Stimulated activated CD8-positive, alpha-beta memory T cell treated with anti-CD3 and anti-CD28 coated beads, Interleukin-4, amount 100 ng/mL, for 1 hour (primary cell): ENCODE measurements at places on chromosomes 13 and 19.

- DNase-seq = no peak
Observed at GRCh38 chr13:40026174-40026585, 370.7 kb downstream of the COG6 start.

DNA sequence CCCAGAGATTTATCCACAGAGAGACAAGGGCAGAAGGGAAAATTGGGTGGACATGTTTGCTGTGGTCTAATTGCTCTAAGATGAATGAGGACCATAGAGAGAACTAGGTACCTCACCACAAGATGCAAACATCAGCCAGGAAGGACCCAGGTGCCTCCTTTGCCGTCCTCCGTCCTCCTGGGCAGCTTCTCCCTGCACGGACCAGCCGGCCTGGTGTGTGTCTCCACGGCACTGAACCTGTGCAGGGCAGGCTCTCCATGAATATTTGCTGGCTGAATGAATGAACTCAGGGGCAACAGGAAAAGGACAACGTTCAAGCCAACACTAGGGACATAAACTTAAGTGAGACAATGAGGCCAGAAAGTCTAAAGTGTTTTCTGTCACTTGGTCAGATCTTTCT, 143.9 kb downstream of the ZNF536 start:
- no peak for DNase-seq

GRCh38 chr13:45654633-45655349, 39.3 kb upstream of the ERICH6B start:
- DNase-seq = no peak

GRCh38 chr13:104532132-104532531, 1465.9 kb upstream of the SLC10A2 start:
- no peak for DNase-seq

DNA sequence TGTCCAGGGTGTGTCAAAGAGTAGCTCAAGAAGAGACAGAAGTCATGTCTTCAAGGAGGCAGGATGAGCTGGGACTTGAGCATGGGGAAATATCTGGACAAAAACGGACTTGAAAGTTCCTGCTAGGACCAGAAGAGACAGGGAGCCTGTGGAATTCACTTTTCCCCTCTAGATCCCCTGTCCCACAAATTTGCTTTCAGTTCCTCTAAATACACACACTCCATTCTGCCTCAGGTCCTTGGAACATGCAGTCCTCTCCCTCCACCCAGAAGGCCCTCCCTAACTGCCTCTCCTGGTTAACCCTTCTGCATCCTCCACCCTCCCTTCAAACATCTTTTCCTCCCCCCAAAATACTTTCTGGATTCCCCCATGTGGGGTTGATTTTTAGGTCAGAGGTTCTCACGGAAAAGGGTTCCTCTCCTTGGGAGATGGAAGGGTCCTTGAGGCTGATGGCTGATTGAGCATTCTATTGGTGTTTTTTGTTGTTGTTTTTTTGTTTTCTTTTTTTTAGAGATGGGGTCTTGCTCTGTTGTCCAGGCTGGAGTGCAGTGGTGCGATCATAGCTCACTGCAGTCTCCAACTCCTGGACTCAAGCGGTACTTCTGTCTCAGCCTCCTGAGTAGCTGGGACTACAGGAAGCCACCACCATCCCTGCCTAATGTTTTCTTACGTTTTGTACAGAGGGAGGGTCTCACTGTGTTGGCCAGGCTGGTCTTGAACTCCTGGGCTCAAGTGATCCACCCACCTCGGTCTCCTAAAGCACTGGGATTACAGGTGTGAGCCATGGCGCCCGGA, 6.9 kb upstream of the RETN start:
- no peak for DNase-seq

- DNase-seq = no peak
Observed at GRCh38 chr13:26401069-26401468, 147.1 kb downstream of the CDK8 start.

DNA sequence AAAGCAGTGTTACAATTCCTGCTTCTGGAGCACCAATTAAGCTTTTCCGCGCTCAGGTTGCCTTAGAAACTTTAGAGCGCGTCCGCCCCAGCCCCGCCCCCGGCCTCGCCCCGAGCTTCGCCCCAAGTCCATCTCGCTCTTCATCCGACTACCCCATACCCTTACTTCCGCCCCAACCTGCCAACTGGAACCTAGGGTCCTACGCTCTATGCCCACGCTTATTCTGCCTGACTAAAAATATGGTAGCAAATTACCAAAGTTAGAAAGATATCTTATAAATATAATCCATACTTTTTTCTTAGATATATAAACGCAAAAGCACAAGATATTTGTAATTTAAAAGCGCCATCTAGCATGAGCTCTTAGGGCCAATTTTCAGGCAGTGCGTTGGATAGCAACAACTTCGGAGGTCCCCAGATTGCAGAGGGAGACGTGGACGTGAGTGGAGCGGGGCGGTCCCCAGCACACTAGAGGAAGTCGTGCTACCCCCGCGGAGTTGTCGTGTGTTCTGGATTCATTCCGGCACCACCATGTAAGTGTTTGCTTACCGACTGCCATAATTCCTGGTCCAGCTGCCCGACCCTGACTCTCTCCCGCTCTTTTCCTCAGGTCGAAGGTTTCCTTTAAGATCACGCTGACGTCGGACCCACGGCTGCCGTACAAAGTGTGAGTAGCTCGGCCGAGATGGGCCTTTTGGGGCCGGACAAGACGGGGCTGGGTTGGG, at the start of gene UFM1:
Gene UFM1 (plus strand): TSS at position 462 of the 724 bp plus-strand sequence. CDS start 69 bp downstream, at position 531.
- peak; percentile 77 for DNase-seq

- no peak for DNase-seq
Observed at GRCh38 chr19:508204-509150, 1.2 kb downstream of the TPGS1 start.

DNA sequence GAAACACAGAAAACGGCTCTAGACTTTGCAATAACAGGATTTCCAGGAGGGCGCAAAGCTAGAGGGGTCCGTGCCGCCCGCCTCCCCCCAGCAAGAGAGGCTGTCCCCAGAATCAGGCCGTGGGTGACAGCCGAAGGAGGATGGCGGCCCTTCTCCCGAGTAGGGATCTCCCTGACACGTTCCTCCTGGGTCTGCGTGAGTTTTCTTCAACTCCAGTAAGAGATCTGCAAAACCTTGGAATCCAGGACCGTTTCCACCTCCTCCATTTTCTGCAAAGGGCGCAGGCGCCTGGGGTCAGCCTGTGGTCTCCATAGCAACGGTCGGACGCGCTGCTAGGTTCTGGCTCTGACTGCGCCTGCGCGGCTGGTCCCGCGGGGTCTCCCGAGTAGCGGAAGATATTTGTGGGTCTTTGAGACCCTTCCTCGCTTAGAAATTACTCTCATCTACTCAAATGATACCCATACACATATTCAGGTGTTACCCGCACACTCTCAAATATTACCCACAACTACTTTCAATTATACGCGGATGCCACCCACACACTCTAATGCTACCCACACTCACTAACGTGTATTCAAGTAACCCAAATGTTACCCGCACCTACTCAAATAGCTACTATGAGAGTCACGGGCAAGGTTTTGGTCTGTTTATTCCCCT, 2.1 kb downstream of the PNMA8C start:
- no peak for DNase-seq

DNA sequence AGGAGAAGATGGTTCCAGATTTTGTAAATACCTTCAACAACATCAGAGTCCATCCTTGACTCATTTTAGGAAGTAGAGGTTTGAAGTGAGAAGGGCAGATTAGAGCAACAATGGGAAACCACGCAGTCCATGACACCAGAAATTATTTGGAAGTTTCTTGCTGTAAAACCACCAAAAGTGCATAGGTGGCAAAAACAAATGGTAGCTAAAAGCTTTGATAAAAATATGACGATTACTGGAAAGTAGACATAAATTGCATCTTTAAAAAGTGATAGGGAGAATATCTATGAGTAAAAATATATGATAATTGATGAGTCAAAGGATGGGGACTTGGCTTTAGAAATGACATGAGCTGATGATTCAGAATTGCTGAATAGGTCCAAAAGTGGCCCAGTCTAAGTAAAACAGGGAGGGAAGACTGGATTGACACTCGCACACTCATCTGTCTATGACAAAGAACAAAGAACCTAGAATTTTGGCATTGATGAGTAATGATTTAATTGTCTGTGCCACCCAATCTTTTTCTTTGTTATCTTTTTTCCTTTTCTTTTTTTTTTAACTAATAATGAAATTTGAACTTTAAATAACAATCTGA, 472.2 kb downstream of the MYO16 start:
- DNase-seq = no peak

- no peak for DNase-seq
Observed at GRCh38 chr19:44848036-44848811, 2.1 kb downstream of the NECTIN2 start.

GRCh38 chr13:32905864-32906180, 110.4 kb upstream of the KL start:
- DNase-seq = no peak

- DNase-seq = no peak
Observed at GRCh38 chr19:41705393-41706174, 2.8 kb upstream of the CEACAM5 start.

DNA sequence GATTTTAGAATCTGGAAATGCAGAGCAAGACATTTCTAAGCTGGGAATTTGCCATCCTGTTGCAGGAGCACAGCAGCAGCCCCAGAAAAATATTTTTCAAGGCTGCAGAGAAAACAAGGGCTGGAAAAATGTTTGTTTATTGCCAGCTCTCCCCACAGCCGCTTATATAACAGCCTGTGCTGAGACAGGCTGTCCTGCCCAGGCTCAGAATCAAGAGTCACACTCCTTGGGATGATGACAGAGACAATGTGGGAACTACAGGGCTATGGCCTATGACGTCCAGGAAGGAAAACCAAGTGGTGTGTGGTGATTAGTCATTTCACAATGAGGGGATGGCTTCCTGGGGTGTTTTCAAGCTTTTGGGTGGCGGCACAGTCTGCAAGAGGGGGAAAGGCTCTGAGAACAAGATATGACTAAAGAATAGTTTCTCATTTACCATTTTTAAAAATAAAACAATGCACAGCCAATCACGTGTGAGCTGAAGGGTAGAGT, 136.3 kb upstream of the SERP2 start:
- DNase-seq = no peak

- no peak for DNase-seq
Observed at GRCh38 chr13:103003631-103004030, 62.6 kb downstream of the SLC10A2 start.

GRCh38 chr13:102141625-102142472, 260.0 kb downstream of the FGF14 start:
- no peak for DNase-seq

GRCh38 chr19:13538601-13539253, 32.4 kb upstream of the CACNA1A start:
- no peak for DNase-seq

DNA sequence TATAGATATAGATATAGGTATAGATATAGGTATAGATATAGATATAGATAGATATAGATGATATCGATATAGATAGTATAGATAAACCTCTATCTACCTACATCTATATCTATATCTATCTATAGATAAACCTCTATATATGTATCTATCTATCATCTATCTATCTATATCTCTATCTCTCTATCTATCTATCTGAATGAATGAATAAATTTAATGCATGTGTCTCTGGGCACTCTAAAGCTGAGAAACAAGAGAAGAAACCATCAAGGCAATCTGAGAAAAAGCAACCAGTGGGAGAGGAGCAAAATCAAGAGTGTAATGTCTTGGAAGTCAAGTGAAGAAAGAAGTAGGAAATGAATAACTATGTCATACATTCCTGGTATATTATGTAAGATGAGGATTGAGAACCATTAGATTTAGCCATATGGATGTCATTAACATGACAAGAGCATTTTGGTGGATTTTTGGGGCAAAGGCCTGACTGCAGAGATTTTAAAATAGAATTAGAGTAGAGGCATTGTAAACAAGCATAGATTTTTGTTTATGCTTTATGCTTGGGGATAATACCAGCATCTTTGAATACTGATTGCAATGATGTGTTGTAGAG, 1262.7 kb upstream of the MIR17HG start:
- DNase-seq = no peak

DNA sequence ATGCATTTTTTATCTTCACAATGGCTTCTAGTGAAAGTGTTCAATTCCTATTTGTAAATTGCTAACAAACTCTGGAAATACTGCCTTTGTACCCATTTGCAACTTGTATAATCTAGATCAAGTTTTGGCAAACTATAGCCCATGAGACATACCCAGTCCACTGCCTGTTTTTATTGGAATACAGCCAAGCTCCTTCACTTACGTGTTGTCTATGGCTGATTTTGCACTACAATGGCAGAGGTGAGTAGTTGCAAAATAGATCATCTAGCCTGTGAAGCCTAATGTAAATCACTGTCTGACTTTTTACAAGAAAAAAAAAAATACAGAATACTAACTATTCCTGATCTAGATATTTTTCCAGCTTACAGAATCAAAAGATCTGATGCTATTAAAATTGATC, 37.1 kb downstream of the DZIP1 start:
- no peak for DNase-seq

- DNase-seq = no peak
Observed at GRCh38 chr13:59099182-59099974, 1064.3 kb downstream of the DIAPH3 start.

- DNase-seq = no peak
Observed at GRCh38 chr13:39563470-39563735, 39.6 kb downstream of the LHFPL6 start.

- no peak for DNase-seq
Observed at GRCh38 chr19:44308011-44308410, 3.2 kb upstream of the ZNF235 start.

- DNase-seq = no peak
Observed at GRCh38 chr13:106230450-106230849, 305.0 kb downstream of the EFNB2 start.

GRCh38 chr19:5125797-5126497, 157.0 kb downstream of the KDM4B start:
- DNase-seq = no peak

- peak; percentile 28 for DNase-seq
Observed at GRCh38 chr19:48419158-48419920, 25.9 kb downstream of the GRIN2D start.

GRCh38 chr13:79775830-79776229, 294.9 kb downstream of the NDFIP2 start:
- DNase-seq = no peak

DNA sequence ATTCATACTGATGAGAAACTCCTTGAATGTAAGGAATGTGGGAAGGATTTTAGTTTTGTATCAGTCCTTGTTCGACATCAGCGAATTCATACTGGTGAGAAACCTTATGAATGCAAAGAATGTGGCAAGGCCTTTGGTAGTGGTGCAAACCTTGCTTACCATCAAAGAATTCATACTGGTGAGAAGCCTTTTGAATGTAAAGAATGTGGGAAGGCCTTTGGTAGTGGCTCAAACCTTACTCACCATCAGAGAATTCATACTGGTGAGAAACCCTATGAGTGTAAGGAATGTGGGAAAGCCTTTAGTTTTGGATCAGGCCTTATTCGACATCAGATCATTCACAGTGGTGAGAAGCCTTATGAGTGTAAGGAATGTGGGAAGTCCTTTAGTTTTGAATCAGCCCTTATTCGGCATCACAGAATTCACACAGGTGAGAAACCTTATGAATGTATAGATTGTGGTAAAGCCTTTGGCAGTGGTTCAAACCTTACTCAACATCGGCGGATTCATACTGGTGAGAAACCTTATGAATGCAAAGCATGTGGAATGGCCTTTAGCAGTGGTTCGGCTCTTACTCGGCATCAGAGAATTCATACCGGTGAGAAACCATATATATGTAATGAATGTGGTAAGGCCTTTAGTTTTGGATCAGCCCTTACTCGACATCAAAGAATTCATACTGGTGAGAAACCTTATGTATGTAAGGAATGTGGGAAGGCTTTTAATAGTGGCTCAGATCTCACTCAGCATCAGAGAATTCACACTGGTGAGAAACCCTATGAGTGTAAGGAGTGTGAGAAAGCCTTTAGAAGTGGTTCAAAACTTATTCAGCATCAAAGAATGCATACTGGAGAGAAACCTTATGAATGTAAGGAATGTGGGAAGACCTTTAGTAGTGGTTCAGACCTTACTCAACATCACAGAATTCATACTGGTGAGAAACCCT, 26.6 kb downstream of the ZNF345 start:
- DNase-seq = no peak

GRCh38 chr13:19172647-19173030, 9.0 kb downstream of the TUBA3C start:
- DNase-seq = no peak
